ENCODE measurements at places on chromosomes 1 and 21.

DNA sequence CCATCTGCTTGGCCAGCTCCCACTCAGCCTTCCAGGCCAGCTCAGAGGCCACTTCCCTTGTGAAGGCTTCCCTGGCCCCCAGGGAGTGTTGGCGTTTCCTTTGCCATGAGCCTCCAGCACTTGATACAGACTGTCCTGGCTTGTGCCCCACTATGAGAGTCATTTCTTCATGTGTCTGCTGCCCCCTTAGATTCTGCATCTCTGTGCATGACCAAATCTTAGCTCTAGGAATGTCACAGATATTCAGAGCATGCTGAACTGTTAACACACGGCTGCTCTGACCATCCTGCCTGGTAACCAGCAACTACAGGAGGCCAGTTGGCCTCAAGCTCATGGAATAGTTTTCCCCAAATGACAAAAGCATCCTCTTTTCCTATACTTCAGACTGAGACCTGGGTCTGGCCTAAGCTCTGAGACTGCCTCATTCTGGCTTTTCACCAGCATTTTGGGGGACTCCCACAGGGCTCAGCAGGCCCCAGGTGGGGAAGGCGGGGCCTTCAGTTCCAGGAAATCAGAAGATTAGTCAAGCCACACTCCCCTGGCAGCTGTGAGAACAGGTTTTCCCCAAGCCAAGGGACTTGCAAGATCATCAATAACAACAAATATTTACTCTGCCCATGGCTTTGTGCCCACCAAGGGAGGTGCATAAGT, 182.6 kb upstream of the EDN2 start:
- peak; percentile 82 for DNase-seq

DNA sequence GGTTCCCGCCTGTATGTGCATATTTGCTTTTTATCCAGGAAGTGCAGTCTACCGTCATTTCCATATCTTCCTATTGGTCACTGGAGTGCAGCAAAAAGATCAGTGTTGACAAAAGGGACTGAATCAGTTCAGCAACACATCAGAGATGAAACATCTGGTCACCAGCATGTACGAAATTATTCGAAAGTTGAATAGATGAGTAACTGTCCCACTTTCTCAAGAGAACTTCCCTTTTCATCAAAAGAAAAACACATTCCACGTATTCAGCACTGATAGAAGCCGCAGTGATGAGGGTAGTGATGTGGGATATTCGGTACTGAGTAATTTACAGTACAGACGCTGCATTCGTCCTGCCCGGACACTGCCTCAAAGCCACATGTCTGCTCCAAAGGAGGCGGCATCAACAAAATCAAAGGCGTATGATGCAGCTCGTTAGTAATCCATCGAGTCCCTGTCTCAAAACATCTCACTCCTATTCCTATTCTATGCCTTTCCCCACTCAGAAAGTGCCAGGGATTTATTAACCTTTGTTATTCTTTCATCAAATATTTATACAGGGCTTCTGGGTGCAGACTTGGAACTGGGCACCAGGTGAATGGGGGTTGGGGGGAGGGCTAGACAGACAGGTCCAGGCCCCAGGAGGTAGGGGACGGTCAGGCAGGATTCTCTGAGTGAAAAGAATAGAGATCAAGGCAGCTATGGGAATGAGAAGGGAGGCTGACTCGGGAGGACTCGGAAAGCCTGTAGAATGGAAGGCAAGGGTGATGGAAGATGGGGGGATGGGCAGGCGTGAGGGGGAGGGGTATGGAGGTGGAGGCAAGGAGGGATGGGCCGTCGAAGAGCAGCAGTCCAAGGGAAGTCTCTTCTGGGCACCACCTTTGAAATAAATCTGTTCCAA, 79.5 kb upstream of the SLC45A1 start:
- no peak for DNase-seq

DNA sequence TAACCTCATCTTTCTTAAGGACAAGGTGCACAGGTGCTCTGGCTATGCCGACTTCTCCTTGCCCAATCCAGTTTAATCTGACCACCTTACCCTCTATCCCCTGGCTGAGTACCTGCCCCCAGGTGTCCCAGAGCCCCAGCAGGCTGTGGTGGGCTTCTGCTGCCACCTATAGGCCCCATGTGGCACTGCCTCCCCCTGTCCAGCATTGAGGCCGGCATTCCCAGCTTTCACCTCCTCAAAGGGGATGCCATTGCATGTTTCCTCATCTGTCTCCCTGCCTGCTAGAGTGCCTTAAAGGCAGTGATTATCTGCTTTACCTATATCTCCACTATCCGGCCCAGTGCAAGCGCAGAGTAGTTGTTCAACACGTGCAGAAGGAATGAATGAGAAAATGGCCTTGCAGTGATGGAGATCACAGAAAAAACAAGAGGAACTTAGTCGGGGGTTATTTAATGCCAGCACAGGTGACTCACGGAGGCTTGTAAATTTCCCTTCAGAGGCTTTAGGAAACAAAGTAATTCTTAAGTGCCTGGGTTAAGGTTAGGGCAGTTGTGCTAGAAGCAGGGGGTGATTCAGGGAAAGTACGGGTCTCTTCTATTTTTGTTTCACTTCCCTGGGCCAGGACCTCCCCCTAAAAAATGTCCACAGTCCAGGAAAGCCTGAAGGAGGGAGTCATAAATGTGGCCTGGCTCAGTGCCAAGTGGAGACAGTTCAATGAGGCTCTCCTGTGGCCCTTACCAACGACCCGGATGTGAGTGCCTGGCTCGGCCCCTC, 131.8 kb upstream of the NGF start:
- peak; percentile 11 for DNase-seq

GRCh38 chr1:202088206-202088605, 34.5 kb upstream of the GPR37L1 start:
- no peak for DNase-seq

DNA sequence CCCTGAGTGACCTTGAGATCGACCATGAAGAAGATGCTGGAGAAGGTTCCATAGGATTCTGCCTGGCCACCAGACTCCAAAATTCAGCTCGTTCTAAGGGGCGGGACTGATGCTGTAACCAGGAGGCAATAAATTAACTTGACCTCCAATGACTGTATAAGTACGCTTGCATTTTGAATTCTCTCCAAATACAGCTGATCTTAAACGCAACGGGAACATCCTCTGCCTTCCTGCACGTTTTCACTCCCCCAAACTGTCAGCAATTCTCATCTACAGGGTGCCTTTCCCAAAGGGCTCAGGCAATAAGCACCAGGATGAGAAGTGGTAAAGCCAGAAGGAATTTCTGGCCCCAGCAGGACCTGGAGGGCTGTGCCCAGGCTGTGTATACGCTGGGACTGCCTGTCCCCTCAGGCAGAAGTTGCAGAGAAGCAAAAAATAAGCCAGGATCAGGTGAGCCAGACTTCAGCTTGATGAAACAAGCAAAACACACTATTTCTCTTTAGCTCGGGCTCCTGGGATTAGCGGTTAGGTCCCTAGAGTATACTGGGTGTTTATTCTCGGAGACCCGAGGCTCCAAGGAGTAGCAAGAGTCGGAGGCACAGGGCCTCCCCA, 124.8 kb downstream of the LRIG2 start:
- no peak for DNase-seq

GRCh38 chr21:39444421-39445180, 977 bp downstream of the LCA5L start:
- DNase-seq: no peak

- no peak for DNase-seq
Measured at GRCh38 chr1:61496501-61496900, 228.4 kb downstream of the TM2D1 start.

- DNase-seq: no peak
Measured at GRCh38 chr1:51559064-51559500, 40.0 kb upstream of the EPS15 start.
